Activated naive CD4-positive, alpha-beta T cell (primary cell): ENCODE measurements at places on chromosomes 16 and 17.

- no peak for DNase-seq
Measured at GRCh38 chr17:57946798-57947358, 8.3 kb downstream of the CUEDC1 start.

DNA sequence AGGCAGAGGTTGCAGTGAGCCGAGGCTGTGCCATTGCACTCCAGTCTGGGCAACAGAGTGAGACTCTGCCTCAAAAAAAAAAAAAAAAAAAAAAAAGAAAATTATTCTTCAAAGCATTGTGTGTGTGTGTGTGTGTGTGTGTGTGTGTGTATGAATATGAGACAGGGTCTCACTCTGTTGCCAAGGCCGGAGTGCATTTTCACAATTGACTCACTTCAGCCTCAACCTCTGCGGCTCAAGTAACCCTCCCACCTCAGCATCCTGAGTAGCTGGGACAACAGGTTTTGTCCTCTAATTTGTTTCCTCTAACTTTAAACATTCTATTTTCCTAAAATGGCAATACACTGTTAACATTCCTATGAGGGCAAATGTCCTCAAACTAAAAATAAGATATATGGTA, 7.7 kb downstream of the FBXO47 start:
- no peak for DNase-seq

DNA sequence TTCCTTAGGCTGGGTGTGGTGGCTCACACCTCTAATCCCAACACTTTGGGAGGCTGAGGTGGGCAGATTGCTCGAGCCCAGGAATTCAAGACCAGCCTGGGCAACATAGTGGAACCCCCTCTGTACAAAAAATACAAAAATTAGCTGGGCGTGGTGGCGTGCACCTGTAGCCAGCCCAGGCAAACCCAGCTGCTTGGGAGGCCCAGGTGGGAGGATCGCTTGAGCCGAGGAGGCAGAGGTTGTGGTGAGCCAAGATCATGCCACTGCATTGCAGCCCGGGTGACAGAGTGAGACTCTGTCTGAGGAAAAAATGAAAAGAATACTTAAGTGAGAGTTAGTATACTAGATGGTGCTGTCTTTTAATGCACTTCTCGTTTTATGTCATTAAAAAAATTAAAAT, 15.1 kb downstream of the PPM1D start:
- no peak for DNase-seq

DNA sequence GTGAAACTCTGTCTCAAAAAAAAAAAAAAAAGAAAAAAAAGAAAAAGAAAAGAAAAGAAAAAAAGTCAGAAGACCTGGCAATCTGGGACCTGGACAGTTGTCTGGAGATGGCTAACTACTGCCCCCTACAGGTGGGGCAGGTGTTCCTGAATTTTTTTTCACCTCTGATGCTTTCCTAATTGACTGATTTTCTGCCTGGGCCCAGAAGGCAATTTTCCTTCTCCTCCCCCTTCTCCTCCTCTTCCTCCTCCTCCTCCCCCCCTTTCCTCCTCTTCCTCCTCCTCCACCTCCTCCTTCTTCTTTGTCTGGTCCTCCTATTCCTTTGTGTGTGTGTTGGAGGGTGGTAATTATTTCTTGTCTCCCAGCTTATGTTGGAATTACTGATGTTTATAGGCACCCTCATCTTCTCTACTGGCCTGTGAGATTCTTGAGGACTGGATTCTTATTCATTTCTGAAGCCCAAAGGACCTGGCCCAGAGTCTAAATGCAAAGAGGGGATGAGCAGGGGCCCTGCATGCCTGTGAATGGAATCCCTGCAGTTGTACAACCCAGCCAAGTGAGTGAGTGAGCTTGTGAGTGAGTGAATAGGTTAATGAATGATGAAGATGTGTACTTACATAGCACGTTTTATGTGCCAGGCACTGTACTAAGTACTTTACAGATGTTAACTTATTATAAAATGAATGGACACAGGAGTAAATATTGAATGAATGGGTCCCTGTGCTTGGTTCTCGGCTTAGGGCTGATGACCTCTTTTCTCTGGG, 26.9 kb downstream of the IRX5 start:
- DNase-seq = no peak

- DNase-seq = no peak
Measured at GRCh38 chr17:31558748-31559583, 167.5 kb downstream of the RAB11FIP4 start.

DNA sequence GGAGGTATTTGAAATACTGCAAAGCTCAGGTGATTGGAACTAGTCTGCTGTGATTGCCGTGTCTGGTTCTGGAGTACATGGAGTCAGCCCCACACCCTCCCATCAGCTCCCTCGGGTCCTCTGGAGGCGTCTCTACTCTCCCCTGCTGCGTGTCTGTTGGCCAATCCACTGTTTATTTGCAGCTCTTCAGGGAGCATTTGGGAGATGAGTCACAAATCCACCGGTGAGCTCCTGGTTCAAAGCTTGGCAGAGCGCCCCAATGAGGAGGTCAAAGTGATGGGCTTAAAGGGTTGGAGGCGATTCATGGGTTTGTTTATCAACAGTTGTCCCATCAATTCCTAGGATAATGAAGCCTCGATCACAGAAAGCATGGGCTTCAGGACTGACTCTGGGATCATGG, 14.6 kb downstream of the CALB2 start:
- DNase-seq = no peak

- DNase-seq = peak; percentile 46
Measured at GRCh38 chr16:56675685-56676210, 6.1 kb downstream of the MT1H start.

- no peak for DNase-seq
Measured at GRCh38 chr17:63533433-63534077, 10.4 kb downstream of the KCNH6 start.

DNA sequence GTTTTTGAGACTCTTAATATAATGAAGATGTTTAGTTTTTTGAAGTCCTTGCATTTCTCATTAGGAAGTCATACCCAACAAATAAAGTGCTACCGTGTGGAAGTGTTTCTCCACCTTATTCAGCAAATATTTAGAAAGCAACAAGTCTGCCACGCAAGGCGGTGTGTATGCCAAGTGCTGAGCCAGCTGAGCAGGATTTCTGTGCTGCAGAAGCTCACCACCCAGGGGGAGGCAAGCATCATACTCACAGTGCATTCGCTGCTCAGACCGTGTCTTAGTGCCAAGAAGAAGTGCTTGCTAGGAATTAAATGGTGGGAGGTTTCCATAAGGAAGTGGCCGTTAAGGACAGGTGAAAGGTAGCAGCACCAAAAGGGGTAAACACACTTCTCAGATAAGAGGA, 111.2 kb downstream of the ARHGAP44 start:
- no peak for DNase-seq

DNA sequence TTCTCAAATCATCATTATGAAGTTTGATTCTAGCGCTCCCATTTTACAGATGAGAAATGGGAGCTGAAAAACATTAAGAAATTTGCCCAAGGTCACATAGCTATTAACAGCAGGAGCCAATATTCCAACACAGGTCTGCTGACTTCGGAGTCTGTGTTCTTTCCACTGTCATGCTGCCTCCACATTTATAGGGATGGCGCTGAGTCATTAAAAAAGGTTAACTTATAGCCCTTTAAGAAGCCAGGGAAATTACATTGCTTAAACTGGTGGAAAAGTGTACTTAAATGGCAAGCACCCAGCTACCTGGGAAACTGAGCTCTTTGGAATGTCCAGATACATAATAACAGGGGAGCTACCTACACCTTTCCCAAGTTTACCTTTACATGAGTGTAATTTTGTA, 65.0 kb downstream of the TBX4 start:
- no peak for DNase-seq

- no peak for DNase-seq
Measured at GRCh38 chr16:83023640-83024039, 396.9 kb downstream of the CDH13 start.

DNA sequence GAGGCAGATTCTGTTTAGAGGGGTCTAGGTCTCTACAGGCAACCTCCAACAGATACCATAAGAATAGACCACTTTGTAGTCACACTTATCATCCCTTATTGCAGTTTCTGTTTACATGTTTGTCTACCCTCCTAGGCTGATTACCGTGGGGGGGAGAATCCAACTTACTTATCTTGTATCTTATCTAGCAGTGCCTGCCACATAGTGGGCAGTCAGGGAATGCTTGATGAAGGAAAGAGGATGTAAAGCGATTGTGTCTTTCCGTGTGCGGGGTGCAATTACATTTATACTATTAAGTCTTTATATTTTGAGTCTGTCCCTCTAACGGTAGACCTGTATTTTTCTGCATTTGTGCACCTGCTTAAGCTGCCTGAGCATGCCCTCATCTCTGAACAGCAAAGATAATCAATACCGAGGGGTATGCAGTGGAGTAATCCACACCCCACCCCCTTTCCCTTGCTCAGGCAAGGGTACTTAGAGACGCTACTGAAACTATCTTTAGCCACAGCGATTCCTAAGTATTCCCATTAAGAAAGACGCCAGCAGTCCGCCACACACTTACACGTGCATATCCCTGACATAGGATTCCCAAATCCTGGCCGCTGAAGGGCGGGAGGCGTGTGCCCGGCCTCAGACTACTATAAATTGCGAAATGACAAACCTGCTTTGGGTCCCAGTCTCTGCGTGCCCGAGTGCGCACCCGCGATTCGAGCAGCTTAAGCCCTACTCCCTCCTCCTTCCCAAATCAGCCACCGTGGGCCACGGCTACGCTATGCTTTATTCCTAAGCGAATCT, 635 bp upstream of the AATF start:
- DNase-seq = no peak
